ENCODE measurements at places on chromosomes 1 and 21. TPM values are rescaled to one million over a fixed set of nuclear protein-coding genes. Genes with fewer than 3 reads are reported as not detected.

DNA sequence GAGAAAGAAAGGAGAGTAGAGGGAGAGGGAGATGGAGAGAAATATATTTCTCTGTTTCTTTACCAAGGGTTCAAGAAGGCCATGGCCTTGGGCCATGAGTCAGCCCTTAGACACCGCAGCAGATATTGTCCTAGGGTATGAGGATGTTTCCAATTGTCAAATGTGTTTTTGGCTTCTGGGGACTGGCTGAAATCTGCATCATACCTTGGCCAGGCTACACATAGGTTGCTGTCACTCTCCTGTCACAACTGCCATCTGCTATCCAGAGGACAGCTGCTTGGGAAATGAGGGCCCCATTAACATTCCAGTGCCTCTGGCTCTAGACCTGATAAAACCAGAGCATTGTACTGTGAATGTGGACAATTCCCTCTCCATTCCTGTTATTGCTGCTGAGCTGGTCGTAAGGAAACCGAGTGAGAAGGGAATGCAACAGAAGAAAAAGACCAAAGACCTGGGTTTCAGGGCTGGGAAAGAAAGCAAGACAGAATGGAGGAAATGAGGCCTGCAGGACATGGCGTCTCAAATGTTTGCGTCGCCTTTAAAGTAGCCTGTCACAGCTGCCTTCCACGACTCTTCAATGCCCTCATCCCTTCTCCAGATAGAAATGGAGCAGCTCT, 8.8 kb upstream of the PIGC start:
- DNase-seq: no peak
- no peak overlapping the region for H3K27ac ChIP-seq
- H3K4me1 ChIP-seq: peaks cover 28% of the 10 kb centered on the region
- H3K36me3 ChIP-seq: no peaks in the 10 kb centered on the region
- H3K4me3 ChIP-seq: no peak overlapping the region

GRCh38 chr1:205381305-205381704, 24.6 kb upstream of the KLHDC8A start:
- H3K4me3 ChIP-seq: no peak overlapping the region
- H3K27ac ChIP-seq: no peak overlapping the region
- no peaks in the 10 kb centered on the region for H3K4me1 ChIP-seq
- H3K27me3 ChIP-seq: no peaks in the 10 kb centered on the region

GRCh38 chr1:115479055-115479482, 141.0 kb upstream of the NGF start:
- no peaks in the 10 kb centered on the region for H3K36me3 ChIP-seq
- H3K27me3 ChIP-seq: no peaks in the 10 kb centered on the region
- H3K27ac ChIP-seq: no peak overlapping the region
- no peak for DNase-seq

DNA sequence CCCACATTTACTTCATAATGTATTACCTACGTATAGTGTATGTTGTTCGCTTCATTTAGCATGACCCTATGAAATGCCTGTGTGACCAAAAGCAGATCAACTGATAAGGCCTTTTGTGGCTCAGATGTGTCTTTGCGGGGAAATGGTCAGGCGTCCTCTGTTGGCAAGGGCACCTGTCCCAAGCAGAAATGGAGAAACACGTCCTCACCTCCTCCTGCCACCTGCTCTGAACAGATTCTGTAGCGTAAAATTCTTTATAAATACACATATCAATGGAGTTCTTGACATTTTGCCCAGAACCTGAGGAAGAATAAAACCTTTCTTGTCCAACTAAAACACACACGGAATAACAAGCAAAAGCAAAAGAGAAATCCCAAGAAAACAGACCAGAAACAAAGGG, 417.9 kb downstream of the KIF26B start:
- no peak overlapping the region for H3K4me3 ChIP-seq
- DNase-seq: no peak
- no peak overlapping the region for H3K27ac ChIP-seq

ASTN1 gene
- 0.05 TPM for total RNA-seq

DNA sequence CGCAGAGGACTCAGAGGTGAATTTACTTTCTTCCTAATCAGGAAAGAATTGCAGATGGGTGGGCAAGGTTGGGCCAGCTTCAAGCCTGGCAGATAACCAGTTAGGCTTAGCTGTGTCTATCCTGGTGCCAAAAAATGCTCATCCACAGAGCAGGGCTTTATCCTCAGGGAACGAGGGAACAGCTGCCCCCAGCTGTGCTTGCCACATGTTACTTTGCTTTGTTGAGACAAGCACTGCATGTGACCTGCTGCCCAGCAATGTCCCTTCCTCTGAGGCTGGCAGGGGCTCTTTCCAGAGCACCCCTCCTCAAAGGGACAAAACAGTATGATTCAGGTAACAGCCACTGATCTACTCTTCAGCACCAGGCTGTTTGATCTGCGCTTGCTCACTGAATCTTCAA, 505.1 kb upstream of the USP24 start:
- H3K27ac ChIP-seq: no peak overlapping the region
- H3K4me1 ChIP-seq: no peaks in the 10 kb centered on the region
- no peaks in the 10 kb centered on the region for H3K27me3 ChIP-seq
- H3K4me3 ChIP-seq: no peak overlapping the region
- H3K36me3 ChIP-seq: no peaks in the 10 kb centered on the region

Data from Panc1 (cell line).